ENCODE measurements at places on chromosomes 12 and 14.
A peak's percentile ranks its signal among the peaks of the same experiment; 100 is the strongest.

DNA sequence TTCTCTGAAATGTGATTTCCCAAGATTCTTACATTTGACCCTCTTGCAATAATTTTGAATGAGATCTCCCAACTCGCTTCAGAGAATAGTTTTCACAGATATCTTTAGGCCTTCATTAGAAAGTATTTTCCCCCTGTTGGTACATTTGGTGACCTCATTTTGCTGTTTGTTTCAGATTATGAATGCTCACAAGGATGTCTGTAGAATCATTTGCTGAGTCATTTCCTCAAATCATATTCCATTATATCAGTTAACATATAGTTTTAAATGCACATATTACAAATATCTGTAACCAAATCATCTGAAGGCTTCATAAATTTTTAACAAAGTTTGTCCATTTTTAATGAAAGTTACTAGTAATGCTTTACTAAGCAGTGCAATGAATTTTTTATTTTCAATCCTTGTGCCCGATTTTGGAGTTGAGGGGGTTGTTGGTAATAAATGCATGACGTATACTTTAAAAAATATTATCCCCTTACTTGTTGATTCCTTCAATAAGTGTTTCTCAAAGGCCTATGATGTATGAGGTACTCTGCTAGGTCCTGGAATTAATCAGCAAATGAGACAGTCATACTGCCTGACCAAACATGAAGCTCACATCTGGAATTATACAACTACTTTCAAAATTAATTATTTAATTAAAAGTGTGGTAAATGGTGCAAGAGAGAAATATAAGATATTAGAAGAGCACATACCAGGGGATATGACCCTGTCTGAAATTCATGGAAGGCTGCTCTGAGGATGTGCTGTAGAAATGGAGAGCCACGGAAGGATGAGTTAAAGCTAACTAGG is 126.9 kb upstream of the RAP1B start:
- no peak for DNase-seq

DNA sequence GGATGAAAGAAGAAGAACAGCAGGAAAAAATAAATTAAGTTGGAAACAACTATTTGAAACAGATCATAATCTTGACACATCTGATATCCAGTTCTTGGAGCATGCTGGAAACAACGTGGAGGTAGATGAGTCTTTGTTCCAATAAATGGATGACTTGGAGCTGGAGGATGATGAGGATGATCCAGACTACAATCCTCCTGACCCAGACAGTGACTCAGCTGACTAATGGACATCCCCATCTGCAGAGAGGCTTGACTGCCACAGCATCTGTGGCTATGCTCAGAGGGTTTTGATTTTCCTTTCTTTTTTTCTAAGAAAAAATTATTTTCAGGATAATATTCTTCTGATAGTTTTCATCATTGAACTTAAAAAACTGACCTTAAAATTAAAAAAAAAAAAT is 6.2 kb upstream of the ZDHHC17 start:
- no peak for DNase-seq

- no peak for DNase-seq
These were observed 388.5 kb downstream of the AACS start for GRCh38 chr12:125453751-125454150.

- no peak for DNase-seq
These were observed 247.9 kb downstream of the NELL2 start for GRCh38 chr12:44628180-44628579.

DNA sequence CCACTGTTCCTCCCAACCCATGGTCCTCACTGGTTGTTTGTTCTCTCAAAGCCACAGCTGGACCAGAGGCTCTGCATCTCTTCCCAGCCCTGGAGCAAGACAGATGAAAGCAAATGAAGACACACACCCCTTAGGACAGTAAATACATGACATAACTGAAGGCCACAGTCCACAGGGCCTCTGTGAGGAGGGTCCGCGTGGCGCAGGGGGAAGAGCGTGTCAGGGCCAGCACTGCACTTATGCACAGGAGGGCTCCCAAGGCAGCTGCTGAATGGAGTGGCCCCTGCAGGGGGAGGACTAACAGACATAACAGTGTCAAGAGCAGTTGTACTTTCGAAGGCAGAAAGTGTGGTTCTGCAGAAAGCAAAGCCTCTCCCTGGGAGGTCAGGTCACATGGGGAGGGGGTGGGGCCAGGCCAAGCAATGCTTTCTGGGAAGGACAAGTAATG is 79.9 kb downstream of the CHGA start:
- DNase-seq = no peak

DNA sequence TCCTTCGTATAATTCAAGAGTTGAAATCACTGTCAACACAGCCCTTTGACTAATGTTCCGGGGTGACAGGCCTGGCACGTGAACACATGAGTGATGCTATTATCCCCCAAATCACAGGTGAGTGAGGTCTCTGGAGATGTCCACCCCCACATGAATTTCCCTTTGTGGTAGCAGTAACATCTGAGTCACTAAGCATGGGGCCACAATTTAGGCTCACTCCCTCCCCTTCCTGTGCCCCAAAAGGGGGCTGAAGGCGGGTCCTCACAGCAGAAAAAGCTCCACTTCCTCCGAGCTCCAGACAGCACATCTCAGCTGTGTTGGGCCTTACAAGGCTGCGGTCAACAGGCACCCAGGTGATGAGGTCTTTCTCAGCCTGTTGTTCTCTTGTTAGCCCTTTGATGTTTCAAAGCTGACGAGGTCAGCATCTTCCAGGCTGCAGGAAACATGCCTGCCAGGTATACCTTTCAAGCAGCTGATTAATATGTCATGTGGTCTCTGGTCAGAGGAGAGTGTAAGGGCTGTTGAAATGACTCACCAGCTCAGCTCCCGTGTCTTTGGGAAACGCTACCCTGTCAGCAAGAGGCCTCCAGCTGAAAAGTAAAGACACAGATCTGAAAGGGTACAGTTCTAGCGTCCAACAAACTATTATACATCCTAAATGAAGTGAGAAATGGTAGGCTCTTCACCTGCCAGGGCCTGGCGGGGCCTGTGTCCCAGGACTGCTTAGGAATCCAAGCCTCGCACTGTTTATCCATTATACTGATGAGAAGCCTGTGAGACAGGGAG is 107.3 kb downstream of the ZFP36L1 start:
- DNase-seq = no peak

DNA sequence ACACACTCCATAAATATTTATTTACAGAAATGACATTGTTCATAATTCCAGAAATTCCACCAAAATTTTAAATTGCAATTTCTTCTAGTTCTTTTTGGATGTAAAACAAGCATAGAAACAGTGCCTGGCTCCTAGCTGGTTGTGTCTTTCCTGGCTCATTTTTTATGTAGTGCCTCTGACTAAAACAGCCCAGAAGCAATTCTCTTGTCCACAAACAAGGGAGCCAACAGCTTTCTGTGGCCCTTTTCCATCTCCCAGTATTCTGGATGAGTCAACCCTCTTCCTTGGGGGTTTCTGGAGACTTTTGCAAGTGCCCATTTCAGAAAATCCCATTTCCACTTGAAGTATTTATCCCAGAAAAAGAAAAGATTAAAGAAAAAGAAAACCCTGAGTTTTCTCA is 141.4 kb downstream of the PHLDA1 start:
- DNase-seq = no peak

DNA sequence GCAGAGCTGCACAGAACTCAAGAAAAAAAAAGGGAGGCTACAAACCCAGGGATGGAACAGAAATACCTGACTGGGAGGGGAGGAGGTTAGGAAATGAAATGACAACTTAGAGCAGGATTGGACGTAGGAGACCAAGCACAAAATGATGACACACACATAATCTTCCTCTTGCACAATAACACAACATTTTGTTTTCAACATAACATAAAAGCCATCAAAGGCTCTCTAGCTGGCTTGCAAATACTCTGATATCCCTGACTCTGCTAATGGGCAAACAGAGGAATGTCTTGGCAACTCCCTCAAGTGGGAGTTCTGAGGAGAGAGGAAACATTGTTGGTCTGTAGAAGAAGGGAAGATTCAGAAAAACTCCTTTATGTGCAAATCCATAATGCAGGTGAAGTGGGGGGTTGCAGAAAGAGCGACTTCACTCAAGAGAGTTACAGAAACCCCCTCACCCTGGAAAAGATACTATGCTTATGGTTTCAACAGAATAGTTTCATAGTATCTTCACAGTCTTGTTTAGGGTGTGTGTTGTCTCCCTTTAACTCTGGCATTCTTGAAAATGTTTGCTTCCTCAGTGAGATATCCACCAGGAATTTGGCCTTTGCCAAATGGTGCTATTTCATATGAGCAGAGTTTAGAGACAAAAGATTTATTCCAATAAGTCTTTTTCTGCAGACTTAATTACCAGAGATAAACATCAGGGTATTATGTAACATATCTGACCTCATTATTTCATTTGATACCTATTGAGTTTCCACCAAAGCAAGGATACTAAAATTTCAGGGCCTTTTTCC is 43.8 kb upstream of the LTBP2 start:
- DNase-seq = no peak

DNA sequence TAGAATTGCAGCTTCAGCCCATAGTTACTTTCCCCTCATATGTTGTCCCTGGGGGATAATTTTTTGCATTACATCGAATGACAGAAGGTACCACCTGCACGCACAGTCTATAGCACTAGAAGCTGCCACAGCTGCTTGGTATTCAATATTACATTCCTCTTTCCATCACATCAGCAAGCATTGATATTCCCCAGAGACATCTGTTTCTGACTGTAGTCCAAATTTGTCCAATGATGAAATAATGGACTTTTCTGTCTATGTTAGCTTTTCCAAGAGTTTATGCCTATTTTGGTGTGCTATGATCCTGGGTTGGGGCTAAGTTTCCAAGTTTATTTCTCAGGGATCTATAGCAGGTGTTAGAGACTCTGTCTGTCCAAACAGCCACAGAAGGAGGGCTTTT is 335.4 kb downstream of the LRIG3 start:
- no peak for DNase-seq

DNA sequence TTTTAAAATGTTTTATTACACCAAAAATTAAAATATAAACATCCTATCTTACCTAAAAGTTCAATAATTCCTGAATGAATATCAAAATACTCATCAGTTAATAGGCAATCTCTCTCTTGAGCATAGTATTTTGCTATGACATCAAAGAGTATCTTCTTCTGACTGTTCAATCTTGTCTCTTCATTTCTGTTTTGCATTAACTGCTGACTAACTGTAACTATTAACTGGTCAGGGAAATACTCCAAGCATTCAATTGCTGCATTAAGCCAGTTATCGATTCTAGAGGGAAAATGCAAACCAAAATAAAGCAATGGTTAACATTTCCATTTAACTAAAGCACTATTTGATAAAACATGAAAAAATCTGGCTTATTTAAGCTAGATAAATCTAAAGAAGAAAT is 13.4 kb downstream of the DEPDC4 start:
- DNase-seq = no peak

GRCh38 chr12:6426882-6427671 is 17.7 kb upstream of the CD27 start:
- DNase-seq = no peak

DNA sequence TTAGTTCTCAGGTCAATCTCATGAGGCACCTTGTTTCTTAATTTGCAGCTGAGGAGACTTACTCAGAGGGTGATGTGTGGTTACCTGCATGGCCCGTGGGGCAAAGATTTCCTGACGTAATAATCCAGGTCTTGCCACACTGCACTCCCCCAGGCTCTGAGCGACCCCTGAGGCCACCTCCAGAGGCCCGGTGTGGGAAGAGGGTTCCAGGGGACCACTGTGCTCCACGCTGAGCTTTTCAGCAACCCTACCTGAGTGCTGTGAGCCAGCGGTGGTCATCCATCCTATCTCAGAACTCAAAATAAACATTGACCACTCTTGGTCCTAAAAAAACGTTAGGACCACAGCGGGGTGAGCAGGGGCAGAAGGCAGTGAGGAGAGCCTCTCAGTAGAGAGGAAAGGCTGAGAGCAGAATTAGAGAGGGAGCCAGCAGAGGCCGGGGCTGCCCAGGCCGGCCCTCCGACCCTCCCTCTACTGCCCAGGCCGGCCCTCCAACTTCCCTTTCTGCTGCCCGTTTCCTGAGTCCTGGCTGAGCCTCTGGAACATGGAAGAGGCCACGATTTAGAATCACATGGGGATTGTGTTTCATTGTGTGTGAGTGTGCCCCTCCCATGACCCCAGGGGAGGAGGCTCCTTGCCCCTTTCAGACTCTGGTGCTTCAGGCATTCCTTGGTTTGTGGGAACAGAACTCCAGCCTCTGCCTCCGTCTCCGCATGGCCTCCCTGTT is 188.2 kb upstream of the DIO3 start:
- no peak for DNase-seq

- DNase-seq = no peak
These were observed 7.7 kb downstream of the ANKRD33 start for GRCh38 chr12:51895378-51896135.

- DNase-seq = peak; percentile 94
These were observed 92.7 kb downstream of the LRRC74A start for GRCh38 chr14:76918782-76919394.

DNA sequence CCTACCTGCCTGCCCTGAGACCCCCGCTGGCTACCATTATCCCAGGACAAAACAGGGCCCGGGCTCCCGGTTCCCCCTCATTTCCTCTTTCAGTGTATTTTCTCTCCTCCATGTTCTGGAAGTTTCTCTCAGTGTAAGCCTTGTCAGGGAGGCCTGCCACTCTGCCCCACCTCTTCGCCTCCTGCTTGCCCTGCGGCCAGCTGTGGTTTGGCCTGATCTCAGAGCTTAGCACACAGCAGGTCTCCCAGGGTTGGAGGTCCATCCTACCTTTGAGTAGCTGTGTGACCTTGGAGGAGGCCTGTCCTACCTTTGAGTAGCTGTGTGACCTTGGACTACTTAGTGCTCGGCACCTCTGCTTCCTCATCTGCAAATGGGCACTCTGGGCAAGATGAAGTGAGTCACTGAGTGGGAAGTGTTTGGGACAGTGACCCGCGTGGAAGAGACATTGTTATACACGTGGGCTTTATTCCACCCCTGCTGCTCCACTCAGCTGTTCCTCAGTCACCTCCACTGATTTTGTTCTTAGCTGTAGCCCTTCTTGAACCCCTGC is 212.7 kb downstream of the ZFP36L1 start:
- DNase-seq = no peak

- DNase-seq = peak; percentile 54
These were observed 126.8 kb upstream of the CPM start for GRCh38 chr12:69059465-69060457.

DNA sequence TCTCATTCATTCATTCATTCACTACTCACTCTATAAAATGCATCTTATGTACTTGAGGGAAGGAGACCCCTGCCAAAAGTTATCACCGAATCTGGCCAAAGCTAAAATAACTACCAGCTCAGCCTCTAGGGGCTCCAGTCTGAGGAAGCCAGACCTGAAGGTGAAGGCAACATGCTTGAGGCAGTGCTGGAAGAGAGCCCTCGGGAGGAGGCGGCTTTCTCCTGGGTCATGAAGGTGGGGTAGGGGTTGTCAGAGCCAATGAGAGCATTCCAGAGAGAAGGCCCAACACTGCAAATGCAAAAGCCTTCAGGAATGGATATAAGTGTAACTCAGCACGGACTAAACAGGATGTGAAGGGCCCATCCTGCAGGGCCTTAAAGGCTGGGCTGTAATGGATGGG is 62.4 kb downstream of the GSC start:
- no peak for DNase-seq

DNA sequence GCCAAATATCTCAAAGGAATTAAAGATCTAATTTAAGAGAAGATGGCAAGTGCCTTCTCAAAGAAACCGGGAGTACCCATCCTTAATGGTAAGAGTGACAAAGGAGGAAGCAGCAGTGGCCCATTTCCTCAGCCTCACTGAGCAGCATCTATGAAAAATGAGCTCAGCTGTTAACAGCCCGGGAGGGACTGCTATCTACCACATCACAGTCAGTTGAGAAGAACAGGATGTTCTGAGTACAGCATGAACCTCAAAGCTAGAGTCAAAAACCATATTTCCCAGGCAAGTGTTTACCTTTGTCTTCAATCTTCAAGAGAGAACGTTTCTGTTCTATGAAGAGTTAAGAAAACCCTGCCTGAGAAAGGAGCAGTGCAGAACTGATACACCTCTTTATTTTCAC is 115.0 kb downstream of the BTG1 start:
- DNase-seq = no peak

Data from amniotic stem cell (primary cell).